SK-MEL-5 (cell line): ENCODE measurements at places on chromosomes 16 and 17. TPM values are rescaled to one million over a fixed set of nuclear protein-coding genes. Genes with fewer than 3 reads are reported as not detected.

DNA sequence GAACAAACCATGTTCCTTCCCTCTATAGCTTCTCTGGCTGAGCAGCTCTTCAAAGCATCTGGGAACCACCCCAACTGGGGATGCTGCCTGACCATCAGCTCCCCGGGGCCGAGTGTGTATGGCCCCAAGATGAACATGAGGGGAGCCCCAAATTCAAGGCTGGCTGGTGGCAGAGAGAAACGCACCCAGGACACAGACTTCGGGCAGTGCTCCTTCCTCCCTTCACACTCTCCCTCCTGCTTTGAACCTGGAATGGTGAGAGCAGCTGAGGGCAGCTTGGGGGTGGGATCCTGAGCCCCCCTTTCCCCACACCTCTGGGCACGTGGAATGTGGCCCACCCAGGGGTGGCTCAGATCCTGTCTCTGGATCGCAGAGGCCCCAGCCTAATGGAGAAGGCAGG is 17.2 kb downstream of the TLE7 start:
- no peak for DNase-seq

The ATP1B2 gene
- total RNA-seq: 0.27 and 0.85 TPM in 2 replicates

DNA sequence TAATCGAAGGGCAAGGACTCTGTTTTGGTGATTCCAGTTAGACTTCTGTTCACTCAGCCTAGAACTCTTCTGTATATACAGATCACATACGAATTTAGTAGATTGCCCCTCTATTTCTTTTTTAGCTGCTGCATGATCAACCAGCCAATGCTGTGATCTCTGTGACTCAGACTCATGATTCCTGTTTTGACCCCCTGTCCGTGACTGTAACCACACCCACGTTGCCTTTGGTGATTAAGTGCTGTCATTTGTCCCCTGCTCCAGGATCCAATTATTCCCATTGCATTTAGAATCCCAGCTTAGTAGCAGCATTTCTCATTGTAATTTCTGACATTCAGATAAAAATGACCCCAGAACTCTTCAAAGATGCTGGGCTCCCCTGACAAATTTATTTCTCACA is 545.7 kb downstream of the NPIPA7 start:
- DNase-seq: no peak

DNA sequence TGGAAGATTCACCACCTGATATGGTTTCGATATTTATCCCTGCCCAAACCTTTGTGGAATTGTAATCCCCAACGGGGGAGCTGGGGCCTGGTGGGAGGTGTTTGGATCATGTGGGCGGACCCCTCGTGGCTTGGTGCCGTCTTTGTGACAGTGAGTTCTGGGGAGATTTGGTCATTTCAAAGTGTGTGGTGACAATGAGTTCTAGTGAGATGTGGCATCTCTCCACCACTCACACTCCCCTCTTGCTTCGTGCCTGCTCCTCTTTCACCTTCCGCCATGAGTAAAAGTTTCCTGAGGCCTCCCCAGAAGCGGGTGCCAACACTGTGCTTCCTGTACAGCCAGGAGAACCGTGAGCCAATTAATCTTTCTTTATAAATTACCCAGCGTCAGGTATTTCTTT is 9.7 kb downstream of the CCDC57 start:
- DNase-seq: no peak

The ZNF23 gene
- 7.5 and 10.7 TPM in 2 replicates for total RNA-seq

The CHST6 gene
- total RNA-seq: 10.2 and 11.0 TPM in 2 replicates

The PIGW gene
- total RNA-seq: 15.7 and 16.7 TPM in 2 replicates

GRCh38 chr16:66403531-66404145 is 23.5 kb upstream of the BEAN1 start:
- DNase-seq: no peak

GRCh38 chr16:19837331-19837980 is 47.2 kb downstream of the GPRC5B start:
- no peak for DNase-seq

DNA sequence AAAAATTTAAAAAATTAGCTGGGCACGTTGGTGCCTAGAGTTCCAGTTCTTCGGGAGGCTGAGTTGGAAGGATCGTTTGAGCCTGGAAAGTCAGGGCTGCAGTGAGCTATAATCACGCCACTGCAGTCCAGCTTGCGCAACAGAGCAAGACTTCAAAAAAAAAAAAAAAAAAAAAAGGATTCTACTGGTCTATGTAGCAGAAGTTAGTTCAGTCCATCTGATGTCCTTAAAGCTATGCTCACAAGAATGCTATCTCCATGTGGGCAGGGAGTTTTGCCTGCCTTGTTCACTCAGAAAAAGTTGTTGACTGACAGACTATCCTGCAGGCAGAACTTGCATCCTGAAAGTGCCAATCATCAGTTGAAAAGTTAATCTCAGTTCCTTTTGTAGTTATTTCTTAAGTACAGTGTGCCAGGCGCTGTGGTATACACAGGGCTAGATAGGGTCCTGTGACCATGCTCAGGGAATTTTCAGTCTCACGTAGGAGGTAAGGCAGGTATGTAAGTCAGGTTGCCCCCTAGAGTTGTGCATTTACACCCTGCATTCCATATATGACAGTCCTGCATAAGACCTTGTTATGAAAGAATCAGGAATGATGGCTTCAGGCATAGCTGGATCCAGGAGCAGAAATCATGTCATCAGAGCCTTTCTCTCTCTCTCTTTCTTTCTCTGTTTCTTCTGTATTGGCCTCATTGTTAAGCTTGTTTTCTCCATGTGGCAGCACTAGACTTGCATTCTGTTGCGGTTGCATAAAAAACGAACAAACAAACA is 7.6 kb downstream of the SYT17 start:
- no peak for DNase-seq

DNA sequence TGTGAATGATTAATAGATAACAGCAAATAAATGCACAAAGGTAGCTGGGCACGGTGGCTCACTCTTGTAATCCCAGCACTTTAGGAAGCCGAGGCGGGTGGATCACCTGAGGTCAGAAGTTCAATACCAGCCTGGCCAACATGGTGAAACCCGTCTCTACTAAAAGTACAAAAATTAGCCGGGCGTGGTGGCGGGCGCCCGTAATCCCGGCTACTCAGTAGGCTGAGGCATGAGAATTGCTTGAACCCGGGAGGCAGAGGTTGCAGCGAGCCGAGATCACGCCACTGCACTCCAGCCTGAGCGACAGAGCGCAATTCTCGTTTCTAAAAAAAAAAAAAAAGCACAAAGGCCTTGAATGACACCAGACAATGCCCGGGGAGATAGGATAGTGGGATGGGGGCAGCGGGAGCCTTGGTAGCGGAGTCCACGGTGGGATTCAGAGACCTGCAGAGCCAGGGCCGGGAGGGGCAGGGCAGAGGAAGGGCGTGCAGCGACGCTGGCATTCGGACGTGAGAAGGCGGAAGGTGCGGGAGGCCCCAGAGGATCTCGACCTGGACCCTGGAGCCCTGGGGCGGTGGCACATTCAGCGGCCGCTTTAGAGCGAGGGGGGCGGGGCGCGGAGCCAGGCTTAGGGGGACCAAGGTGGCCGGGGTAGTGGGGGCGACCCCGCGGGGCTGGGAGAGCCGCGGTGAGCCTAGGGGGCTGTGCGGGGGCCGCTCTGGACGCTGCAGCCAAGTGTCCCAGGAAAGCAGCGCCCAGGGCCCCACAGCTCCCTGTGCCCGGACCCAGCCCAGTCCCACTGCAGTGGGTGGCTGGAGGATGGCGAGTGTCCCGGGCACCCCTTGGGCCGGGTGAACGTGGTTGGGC is 999 bp upstream of the FLYWCH2 start:
- DNase-seq: peak; percentile 29

DNA sequence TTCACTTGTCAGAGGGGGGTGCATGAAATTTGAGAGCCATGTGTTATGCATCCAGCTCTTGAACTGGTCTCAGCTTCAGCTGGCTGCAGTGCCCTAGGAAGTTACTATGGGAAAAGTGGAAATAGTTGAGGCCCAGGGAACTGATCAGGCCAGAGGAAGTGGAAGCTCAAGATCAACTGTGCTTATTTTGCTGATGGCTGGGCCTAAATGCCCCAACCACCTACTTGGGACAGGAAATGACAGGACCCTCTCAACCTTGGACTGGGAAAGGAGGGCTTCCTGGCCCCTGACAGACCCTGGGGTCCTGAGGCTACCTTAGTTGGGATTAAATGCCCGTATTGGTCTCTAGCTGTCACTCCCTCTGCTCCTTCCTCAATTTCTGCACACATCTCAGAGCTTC is 1.2 kb upstream of the TAOK2 start:
- no peak for DNase-seq

The LLGL2 gene
- total RNA-seq: 6.6 and 9.8 TPM in 2 replicates

The PIGS gene
- 45.4 and 46.6 TPM in 2 replicates for total RNA-seq

DNA sequence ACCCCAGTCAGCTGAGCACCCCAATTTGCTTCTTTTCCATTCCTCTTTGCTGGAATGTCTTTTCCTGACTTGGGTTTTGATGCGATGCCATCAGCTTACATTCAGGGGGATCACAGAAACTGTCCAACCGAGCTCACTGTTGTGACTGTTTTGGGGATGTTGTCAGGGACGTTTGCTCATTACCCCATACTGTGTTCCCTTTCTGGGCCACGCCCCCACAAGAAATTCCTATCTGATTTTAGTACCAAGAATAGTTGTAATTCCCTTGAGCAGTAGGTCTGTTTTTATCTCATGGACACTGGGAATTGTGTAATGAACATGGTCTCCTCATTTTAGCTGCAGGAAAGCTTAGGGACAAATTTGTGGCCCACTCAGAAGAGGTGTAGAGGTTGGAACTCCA is 2.6 kb upstream of the NTN1 start:
- no peak for DNase-seq
